ENCODE measurements at places on chromosomes 5 and 9.

- DNase-seq: no peak
Observed at GRCh38 chr9:38768351-38768761, 48.4 kb upstream of the FAM240B start.

GRCh38 chr5:180469866-180470265, 24.3 kb upstream of the CNOT6 start:
- no peak for DNase-seq

DNA sequence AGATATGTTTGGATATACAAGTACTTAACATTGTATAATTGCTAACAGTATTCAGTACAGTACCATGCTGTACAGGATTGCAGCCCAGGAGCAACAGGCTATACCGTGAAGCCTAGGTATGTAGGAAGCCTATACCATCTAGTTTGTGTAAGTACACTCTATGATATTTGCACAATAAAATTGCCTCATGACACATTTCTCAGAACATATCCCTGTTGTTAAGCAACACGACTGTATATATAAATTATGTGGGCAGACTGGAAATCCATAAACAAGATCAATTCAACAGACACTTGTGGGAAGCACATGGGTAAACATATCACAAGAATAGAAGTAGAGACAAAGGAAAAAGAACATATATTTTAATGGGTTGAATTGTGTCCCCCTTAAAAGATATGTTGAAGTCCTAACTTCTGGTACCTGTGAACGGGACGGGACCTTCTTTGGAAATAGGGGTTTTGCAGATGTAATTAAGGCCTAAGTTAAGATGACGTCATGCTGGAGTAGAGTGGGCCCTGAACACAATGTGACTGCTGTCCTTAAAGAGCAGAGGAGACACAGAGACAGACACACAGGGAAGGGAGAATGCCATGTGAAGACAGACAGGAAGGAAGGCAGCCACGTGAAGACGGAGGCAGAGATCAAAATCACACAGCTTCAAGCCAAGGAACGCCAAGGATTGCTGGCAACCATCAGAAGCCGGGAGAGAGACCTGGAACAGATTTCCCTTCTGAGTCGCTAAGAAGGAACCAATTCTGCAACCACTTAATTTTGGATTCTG, 76.3 kb downstream of the SCAI start:
- DNase-seq: no peak

DNA sequence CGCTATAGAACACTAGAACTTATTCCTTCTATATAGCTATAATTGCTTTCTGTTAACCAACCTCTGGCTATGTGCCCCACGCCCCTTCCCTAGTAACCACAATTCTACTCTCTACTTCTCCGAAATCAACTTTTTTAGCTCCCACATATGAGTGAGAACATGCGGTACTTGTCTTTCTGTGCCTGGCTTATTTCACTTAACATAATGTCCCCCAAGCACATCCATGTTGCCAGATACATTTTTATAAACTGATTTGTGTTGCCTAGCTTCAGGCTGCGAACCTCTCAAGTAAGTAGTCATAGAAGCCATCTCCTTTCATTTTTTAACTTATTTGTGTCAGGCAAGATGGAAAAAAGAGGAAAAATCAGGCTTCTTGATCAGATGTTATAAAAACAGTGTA, 249.5 kb downstream of the TMEM167A start:
- DNase-seq: no peak

DNA sequence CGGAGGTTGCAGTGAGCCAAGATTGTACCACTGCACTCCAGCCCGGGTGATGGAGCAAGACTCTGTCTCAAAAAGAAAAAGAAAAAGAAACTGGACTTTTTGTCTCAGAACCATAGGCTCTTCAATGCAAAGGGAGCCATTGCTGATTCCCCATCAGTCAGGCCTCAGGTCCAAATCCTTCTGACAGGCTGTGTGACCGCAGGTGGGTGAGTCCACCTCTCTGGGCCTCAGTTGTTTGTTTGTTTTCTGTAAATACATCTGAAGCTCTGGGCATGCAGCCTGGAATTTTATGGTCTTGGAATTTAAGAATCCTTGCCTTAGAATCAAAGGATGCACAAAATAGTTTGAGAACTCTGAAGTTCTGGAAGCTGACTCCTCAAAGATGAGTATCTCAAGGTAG, 21.1 kb upstream of the TOR2A start:
- DNase-seq: no peak

DNA sequence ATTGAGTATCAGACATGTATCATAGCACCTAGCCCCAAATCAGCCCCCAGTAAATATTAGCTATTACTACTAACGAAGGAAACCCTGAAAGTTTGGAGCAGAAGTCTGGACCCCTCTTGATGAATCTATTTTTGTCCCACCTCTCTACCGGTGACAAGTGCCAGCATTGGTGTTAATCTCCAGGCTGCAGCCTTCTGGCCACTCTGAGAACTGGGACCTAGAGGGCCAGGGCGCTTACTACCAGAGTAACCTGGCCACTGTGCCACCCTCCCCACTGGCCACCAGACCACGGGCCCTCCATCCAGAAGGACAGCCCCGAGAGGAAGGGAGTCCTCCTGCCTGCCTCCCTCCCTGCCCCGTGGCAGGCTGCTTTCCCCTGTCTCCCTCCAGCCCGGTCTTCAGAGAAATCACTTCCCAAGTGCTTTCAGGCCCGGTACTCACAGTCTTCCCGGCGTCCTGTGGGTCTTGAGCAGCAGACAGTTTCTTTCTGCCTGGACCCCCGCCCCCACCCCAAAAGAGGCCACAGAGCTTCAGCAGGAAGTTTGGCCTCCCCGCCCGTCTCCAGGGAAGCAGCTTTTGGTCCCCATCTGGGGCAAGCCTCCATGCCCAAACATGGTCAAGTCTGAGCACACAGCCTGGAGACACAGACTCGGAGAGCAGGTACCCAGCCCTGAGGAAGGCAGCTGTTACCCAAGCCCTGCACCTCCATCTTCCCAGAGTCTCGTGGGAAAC, at the start of gene KCNMB1:
TSS of gene KCNMB1 (minus strand) at position 550 of the 732 bp plus-strand sequence. CDS start 3,920 bp downstream, outside the sequence.
- DNase-seq: no peak

- no peak for DNase-seq
Observed at GRCh38 chr9:107805201-107805600, 315.6 kb upstream of the KLF4 start.

DNA sequence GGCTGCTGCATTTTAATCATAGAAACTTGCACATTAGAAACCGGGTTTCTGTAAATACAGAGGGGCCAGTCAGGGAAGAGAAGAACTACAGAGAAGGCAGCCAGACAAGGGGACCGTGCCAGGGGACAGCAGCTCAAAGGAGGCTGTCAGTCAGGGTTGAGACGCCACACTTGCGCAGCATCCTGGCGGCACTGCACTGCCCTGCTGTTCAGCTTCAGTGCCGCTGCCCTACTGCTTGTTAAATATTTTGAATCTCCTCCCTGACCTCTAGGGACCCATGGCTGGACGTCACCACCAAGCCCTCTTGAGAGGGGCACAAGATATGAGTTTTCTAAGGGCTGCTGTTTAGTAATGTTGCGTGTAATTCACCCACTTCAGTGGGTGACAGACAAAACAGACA, 43.6 kb upstream of the ZBTB43 start:
- DNase-seq: no peak

DNA sequence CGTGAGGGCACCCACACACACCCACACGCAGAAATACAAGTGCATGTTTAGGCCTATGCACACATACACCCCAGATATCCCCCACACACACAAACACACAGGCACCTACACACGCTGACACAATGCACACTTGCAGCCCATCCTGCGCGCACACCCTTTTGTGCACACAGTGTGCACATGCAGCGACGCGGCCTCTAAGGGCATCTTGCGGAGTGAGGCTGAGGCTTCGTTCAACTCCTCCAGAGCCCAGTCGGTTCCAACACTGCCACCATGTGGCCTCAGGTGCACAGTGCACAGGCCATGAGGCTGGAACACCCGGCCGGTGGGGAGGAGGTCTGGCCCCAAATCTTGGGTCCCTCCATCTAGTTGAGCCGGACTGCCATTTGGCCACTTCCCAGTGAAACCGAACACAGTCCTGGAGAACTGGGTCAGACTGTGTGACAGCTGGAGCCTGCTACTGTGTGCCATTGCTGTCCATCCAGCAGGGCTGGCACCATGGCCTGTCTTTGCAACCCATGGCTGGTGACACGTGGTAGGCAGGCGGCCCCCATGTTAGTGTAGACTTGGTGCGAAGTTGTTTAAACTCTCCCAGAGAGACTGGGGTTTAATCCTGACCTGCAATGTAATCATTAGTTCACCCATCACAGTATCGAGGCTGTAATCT, 97.7 kb upstream of the MVB12B start:
- peak; percentile 22 for DNase-seq

DNA sequence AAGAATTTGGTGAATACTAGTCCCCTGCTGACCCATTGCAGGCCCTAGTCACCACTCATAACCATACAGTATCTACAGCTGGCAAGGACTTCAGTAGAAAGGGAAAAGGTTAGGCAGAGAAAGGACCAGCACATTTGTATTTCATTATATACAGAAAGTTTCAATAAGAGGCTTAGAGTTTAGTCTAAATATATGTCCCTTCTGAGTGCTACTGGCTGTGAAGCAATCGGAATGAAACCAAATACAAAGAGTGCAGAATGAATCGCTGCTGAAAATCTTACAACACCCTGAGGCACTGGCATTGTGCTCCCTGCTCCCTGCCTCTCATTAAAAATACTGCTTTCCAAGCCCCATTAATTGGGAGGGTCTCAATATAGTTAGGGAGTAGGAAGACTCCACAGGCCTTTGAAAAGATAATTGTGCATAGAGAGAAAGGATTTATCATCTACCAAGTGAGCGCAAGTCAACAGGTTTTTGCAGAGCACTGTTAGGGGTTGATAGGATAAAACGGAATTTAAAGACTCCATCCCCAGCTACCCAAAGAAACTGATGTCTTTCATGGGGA, 110.8 kb downstream of the SLC1A3 start:
- no peak for DNase-seq

DNA sequence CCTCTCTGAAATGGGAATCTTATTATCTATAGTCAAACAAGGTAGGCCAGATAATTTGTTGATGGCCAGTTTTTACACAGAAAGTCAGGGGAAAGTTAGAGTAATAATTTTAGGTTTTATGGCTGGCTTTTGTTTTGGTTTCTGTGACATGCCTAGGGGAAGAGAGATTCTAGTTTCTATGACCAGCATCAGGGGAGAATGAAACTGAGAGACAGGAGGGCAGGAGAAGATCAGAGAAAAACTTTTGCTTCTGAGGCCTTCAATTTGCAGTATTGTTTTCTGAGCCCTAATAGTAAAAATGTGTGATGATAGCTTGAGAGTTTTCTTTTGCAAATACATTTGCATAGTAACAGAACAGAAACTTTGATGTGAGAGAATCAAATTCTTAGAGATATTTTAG, 564.3 kb downstream of the ZNF608 start:
- no peak for DNase-seq

DNA sequence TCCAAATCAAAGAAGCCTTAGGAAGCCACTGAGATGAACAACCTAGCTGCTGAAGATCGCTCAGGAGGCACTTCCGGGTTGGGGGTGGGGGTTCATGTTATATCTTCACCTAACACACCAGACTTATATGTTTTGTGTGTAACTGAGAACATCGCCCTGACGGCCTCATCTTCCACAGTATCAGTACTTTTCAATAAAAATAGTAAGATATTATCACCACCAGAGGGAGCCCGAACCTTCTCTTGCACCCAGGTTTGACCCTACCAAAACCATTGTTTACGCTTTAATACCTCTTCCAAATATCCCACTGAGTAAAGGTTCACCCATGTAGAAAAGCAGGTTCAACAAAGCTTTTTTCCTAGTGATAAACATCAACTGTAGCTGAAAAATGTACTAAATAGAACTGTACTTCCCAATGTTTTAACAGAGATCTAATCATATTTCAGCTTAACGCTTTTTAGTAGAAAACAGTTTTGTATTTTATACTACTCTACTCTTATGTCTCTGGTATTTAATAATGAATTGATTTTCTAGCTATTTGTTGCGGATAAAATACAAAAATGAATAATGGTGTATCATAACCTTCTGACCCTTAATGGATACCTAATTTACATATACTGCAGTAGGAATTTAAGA, 244.0 kb downstream of the EPB41L4A start:
- DNase-seq: peak; percentile 12

GRCh38 chr9:106620081-106620480, 242.9 kb upstream of the ZNF462 start:
- no peak for DNase-seq

DNA sequence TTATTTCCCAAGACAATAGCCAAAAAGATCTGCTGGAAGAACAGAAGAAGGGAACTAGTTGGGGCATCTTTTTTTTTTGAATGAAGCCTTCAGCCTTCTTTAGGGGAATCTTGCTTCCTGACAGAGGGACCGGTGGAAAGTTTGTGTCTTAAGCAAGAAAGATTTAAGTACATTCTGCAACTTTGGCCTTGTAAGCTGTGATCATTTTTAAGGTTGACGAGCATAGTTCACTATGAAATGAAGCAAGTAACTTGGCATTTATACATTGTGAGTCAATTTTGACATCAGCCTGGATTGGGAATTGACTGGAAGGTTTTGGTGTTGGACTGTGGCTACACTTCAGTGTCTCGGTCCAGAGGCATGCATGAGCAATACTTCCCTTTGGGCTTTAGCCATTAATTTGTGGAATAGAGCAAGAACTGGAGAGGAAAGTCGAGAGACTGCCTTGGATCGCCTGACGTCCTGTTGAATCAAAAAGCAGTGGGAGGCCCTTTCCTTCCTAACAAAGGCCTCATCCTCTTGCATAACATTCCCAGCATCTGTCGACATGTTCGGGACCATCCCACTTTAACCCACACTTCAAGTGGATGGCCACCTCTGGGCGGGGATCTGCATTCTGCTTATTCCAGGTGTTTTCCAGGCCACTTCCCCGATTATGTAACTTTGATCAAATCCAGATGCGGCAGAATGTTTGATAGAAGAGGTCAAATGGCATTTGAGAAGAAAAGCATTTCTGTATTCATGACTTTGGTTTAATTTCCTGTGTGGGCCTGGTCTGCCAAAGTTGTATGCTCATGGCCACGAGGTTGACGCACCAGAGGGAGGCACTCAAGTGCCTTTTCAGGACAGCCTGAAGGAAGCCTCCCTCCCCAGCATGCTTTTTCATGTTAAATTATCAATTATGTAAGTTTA, 12.5 kb downstream of the ABL1 start:
- no peak for DNase-seq

DNA sequence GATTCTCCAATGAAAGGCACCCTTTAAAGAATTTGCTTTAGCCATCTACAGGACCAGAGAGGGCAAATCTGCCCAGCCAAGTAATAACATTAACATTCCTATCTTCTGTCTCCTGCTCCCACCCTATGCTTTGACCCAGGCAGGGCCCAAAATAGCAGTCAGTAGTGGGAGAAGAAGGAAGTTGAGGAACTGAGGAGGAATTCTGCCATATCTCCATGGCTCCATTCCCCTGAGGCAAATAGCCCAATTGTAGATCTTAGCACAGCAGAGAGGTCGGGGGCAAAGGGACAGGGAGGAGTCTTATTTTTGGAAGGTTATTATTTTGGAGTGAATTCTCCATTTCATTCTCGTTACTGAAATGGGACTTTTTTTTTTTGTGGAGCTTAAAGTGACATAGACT, 111.1 kb upstream of the IFNK start:
- no peak for DNase-seq

DNA sequence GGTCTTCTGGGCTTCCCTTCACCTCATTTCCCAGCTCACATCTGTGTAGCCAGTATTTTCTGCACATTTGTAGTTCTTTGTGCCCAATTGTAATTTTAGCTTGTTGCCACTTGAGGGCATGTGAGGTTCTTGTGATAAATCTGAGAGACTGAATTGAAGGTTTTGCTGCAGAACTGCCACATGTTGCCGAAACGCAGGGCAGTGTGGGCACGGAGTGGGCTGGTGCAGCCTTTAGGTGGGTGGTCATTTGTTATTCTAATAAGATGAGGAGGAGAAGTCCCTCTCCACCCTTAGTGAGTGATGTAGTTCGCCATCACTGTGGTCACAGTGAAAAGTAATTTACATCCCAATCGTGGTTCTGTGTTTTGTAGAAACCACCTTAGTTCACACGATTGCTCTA, 21.2 kb downstream of the OTULIN start:
- no peak for DNase-seq

Data from NCI-H2107 (cell line).